Stimulated activated CD8-positive, alpha-beta memory T cell treated with anti-CD3 and anti-CD28 coated beads, Interleukin-15, amount 100 ng/mL, for 24 hours (primary cell): ENCODE measurements at places on chromosomes 12 and 14.

DNA sequence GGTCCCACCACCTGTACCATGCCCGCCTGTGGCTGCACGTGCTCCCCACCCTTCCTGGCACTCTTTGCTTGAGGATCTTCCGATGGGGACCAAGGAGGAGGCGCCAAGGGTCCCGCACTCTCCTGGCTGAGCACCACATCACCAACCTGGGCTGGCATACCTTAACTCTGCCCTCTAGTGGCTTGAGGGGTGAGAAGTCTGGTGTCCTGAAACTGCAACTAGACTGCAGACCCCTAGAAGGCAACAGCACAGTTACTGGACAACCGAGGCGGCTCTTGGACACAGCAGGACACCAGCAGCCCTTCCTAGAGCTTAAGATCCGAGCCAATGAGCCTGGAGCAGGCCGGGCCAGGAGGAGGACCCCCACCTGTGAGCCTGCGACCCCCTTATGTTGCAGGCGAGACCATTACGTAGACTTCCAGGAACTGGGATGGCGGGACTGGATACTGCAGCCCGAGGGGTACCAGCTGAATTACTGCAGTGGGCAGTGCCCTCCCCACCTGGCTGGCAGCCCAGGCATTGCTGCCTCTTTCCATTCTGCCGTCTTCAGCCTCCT, 1.1 kb downstream of the INHBE start:
- no peak for DNase-seq

GRCh38 chr12:49305762-49306510, 11.0 kb downstream of the PRPH start:
- DNase-seq = no peak

DNA sequence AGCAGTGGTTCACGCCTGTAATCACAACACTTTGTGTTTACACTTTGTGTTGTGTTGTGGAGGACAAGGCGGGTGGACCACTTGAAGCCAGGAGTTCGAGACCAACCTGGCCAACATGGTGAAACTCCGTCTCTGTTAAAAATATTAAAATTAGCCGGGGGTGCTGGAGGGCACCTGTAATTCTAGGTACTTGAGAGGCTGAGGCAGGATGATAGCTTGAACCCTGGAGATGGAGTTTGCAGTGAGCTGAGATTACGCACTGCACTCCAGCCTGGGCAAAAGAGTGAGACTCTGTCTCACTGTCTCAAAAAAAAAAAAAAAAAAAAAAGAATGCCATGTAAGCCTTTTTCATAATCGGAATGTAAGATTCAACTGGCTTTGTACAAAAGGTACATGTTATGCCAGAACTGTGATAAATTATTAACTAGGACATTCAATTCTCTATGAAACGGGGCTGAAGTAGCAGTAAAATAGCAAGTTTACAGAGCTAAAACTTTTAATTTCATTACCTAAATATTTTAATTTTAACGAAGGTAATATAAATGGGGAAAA, 13.9 kb upstream of the PITPNM2 start:
- no peak for DNase-seq

- DNase-seq = no peak
Observed at GRCh38 chr14:23168246-23168645, 15.2 kb downstream of the SLC7A8 start.

DNA sequence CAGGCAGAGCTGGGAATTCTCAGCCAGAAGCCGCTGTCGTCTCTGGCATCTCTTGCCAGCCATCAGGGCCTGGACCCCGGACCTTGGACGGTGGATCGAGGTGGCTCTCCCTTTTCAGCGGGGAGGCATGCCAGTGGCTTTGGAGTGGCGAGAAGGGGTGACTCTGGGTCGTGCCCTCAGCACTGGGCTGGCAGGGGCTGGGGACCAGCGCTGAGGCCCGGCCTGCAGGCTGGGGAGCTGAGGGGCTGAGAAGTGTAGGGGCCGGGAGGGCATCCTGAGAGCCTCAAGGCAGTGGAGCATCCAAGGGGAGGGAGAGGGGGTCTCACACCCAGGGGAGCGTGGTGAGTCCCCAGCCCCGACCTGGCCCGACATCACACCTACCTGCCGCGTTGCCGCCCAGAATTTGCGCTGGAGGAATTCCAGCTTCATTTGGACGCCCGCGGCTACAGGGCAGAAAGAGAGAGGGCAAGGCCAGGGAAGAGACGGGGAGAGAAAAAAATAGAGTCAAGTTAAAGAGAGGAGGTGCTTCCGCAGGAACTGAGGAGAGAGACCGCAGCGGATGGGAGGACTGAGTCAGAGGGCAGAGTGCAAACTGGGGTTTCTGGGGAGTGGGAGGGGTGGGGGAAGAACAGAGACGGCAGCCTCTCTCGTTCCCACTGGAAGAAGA, 9.0 kb upstream of the LRTM2 start:
- no peak for DNase-seq

DNA sequence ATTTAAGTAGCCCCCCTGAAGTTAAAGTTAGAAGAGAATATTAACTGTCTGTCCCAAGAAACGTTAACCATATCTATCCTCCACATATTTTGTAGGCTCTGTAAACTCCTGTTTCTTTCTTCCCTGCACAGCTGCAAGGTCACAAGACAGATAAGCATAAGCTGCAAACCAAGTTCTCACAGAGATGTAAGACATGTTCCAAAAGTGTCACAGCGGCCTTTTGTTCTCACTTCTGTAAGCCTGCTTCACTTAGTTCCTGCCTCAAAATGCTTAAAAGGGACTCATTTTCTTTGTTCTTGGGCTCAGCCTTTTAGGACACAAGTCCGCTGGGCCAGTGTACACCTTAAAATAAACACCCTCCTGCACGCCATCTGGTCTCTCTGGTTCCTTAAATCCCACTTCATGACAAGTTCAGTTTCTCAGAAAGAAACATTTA, 3.2 kb downstream of the RNASE1 start:
- DNase-seq = no peak

DNA sequence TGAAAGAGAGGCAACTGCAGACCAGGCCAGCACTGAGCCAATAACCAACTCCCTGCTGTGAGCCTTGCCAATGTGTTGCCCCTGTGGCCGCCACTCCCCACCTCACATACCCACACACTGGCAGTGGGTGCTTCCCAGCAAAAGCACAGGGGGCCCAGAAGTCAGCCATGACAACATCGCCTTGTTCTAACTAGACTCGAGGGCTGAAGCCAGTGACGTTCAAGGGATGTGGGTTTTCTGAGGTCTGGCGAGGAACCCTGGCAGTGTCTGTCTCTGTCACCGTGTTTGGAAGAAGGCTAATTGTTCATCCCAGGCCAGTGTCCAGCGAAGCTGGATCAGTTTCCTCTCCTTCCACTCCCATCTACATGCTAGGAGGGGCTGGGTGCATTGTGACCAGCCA, 311.8 kb upstream of the AMIGO2 start:
- DNase-seq = no peak

- no peak for DNase-seq
Observed at GRCh38 chr14:63387711-63388110, 69.0 kb upstream of the GPHB5 start.

DNA sequence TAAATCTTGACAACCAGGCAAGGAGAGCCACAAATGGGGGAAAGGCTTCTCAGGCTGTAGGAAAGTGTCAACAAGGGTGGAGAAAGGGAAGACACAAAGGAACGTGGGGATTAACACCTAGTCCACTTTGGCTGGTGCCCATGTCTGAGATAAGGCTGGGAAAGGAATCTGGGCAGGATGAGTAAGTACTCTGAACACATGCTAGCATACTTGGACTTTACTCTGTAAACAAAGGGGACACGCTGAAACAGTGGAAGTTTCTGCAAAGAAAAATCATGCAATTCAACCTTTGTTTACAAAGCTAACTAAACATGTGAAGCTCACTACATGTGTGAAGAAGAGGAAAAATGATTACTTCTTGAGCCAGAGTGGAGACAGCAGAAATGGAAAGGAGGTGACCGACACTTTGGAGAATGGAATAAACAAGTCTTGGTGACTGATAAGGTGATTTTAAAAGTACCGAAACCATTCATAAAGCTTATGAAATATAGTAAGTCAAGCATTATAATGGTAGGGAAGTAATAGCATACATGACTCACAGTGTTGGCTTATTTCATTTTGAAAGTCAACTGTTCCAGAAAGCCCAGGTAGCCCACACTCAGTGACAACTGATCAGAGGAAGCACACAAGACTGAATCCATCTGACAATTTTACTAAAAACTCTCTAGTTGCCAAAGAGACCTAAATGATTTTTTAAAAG, 13.2 kb downstream of the CPNE8 start:
- DNase-seq = no peak

DNA sequence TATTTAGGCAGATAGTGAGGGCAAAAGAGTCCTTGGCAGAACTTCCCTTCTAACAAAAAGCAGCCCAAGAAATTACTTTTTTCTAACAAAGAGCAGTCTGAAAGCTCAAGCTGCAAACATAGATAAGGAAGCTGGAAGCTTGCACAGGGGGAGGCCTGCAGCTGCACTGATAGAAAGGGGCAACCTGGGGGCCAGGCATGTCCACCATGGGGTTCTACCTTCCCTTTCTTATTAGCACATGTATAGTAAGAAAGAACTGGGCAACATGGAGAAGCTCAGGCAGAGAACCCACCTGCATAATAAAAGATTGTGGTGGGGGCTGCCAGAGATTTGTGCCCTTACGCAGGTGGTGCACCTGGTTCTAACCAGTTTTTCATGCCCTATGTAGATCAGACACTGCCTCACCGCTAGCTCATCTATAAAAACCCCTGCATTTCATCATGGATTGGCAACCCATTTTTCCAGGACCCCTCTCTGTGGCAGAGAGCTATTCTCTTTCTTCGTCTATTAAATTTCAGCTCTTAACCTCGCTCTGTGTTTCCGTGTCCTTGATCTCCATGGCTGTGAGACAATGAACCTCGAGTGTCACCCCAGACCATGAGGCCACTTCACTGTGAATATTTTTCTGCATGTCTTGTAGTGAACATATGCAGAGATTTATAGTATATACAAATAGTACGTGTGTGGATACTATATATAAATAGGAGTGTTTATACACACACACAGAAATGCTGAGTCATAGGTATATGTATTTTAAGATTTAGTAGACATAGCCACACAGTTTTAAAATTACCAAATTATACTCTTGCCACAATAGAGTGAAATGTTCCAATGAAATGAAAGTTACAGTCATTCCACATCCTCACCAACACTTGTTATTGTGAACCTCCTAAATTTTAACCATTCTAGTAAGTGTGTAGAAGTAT, 53.0 kb downstream of the PEX5 start:
- no peak for DNase-seq

DNA sequence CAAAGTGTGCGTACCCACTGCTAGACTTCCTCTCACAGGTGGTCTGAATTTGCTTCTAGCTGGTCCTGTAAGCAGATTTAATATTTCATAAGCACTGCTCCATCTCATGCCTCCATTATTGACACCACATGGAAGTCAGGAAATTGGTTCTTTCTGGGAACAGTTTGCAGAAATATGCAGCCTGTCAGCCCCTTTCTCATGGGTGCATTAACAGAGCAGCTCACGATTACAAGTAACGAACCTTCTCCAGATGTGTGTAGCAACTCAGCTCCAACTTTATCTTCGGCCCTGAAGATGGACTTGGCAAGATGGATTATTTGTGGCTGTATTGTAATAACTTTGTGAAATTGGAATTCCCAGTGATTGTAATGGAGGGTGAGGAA, 214.5 kb upstream of the DDHD1 start:
- no peak for DNase-seq
